GM19239 (cell line): ENCODE measurements at places on chromosomes 13 and 19.
A peak's percentile ranks its signal among the peaks of the same experiment; 100 is the strongest.

GRCh38 chr13:32165796-32166195 is 134.2 kb downstream of the FRY start:
- DNase-seq, result no peak

- no peak for DNase-seq
Observed at GRCh38 chr19:1718420-1719291, 34.6 kb upstream of the ONECUT3 start.

GRCh38 chr19:1812426-1813191 is 533 bp upstream of the ATP8B3 start:
- DNase-seq, result peak; percentile 97

GRCh38 chr13:104962411-104962810 is 1573.1 kb downstream of the EFNB2 start:
- DNase-seq, result no peak

GRCh38 chr19:15320116-15320515 is 12.2 kb downstream of the BRD4 start:
- no peak for DNase-seq

- no peak for DNase-seq
Observed at GRCh38 chr13:75687150-75687763, 51.1 kb downstream of the LMO7 start.

DNA sequence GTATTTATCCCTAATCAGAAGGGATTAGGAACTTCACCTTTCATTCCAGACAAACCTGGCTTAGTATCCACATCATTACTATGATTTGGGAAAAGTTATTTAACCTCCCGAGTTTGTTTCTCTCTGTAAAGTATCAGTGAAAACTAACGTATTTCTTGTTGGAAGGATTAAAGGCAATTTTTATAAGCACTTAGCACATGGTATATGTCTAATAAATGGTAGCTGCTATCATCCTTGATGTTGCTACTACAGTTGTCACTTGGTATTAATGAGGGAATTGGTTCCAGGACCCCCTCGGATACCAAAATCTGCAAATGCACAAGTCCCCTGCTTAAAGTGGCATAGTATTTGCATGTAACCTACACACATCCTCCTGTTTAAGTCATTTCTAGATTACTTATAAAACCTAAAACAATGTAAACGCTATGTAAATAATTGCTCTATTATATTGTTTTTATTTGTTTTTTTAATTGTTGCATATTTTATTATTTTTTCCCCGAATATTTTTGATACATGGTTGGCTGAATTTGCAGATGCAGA is 42.7 kb upstream of the FAM124A start:
- no peak for DNase-seq

GRCh38 chr13:33863188-33863789 is 45.3 kb downstream of the RFC3 start:
- DNase-seq, result no peak

GRCh38 chr13:85347251-85347650 is 452.0 kb downstream of the SLITRK6 start:
- no peak for DNase-seq

DNA sequence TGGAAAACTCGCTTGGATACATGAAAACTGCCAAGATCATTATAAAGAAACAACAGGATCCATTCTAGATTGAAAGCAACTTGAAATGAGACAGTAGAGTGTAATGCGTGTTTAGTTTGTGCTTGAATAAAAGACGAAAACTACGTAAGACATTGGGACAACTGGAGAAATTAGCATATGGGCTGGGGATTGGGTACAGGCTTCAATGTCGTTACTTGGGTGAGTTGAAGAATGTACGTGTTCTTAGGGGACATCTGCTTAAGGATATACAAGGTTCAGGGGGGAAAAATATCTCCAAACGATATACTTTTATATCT is 471 bp upstream of the ERVK3-1 start:
- DNase-seq, result no peak

GRCh38 chr13:19171563-19171962 is 10.1 kb downstream of the TUBA3C start:
- no peak for DNase-seq
